Breast epithelium (tissue), 4 donors: ENCODE measurements at places on chromosomes 12 and 14. TPM values are rescaled to one million over a fixed set of nuclear protein-coding genes. Genes with fewer than 3 reads are reported as not detected.

Gene NUAK1
- 20.2 TPM for total RNA-seq

Gene DBX2
- total RNA-seq: 0.73 TPM

Gene LRCOL1
- total RNA-seq: not detected

Gene CMKLR1
- 9.1 TPM for total RNA-seq

Gene FCF1
- total RNA-seq: 34.6 TPM

Gene DENND5B
- total RNA-seq: 17.7 TPM

Gene SDSL
- total RNA-seq: 4.9 TPM

Gene TOMM20L
- not detected for total RNA-seq
